ENCODE measurements at places on chromosomes 5 and 9.
A peak's percentile ranks its signal among the peaks of the same experiment; 100 is the strongest.

- peak; percentile 18 for DNase-seq
Measured at GRCh38 chr9:101727612-101728524, 10.6 kb downstream of the GRIN3A start.

GRCh38 chr5:159337016-159337955, 7.0 kb upstream of the IL12B start:
- peak; percentile 93 for DNase-seq

- peak; percentile 63 for DNase-seq
Measured at GRCh38 chr5:62395210-62395950, 8.3 kb downstream of the DIMT1 start.

GRCh38 chr9:134441227-134442084, 115.2 kb downstream of the RXRA start:
- no peak for DNase-seq

DNA sequence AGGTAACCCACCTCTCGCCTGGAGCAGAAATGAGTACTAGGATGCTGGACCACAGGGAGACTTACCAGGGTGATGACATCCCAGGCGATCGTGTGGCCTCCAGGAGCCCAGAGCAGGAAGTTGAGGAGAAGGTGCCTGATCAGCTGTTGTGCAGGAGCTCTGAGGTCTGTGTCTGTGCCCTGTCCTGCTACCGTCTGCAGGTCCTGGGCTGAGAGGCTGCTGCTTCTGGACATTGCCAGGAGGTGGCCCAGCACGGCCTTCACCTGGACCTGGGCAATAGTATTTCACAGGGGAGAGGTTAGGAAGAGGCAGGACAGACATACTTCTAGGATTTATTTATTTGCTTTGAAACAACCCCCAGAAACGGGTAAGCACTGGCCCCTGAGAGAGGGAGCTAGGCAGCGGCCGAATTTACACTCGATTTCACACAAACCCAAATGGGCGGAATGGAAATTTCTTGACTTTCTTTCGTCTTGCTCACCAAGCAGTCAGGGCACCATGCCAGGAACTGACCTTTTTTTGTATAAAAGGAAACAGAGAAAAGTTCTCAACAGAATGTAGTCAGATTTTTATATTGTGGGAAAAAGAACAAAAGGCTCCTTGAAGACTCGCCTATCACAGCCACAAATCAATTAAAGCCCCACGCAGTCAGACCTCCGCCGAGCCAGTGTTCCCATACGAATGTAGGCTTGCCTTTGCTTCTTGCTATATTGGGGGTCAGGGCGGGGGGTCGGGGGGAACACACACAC, 210.3 kb downstream of the FANCC start:
- peak; percentile 81 for DNase-seq

GRCh38 chr9:135582541-135582940, 21.0 kb downstream of the PAEP start:
- no peak for DNase-seq

- no peak for DNase-seq
Measured at GRCh38 chr5:170715141-170715540, 68.4 kb upstream of the GABRP start.

DNA sequence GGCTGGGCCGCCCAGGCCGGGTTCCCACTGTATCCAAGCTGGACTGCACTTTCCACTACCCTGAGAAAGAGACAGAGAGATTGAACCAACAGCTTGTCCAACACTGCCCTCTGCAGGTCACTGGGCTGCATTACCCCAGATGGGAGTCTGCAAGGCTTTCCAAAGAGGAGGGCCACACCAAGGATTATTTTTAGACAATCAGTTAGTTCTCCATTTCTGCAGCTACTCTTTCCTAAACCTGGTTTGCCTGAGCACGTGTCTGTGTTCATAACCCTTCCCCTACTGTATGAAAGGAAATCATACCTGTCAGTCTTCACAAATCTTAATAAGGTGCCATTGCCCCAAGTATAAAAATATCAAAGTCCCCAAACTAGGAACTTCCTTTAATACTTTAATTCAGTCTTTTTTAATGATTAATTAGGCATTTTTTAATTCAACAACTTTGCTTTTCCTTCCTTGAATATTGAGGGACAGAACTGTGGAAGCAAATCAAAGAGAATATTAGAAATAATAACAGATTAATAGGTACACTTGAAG, 13.4 kb upstream of the FGF1 start:
- DNase-seq: peak; percentile 78

DNA sequence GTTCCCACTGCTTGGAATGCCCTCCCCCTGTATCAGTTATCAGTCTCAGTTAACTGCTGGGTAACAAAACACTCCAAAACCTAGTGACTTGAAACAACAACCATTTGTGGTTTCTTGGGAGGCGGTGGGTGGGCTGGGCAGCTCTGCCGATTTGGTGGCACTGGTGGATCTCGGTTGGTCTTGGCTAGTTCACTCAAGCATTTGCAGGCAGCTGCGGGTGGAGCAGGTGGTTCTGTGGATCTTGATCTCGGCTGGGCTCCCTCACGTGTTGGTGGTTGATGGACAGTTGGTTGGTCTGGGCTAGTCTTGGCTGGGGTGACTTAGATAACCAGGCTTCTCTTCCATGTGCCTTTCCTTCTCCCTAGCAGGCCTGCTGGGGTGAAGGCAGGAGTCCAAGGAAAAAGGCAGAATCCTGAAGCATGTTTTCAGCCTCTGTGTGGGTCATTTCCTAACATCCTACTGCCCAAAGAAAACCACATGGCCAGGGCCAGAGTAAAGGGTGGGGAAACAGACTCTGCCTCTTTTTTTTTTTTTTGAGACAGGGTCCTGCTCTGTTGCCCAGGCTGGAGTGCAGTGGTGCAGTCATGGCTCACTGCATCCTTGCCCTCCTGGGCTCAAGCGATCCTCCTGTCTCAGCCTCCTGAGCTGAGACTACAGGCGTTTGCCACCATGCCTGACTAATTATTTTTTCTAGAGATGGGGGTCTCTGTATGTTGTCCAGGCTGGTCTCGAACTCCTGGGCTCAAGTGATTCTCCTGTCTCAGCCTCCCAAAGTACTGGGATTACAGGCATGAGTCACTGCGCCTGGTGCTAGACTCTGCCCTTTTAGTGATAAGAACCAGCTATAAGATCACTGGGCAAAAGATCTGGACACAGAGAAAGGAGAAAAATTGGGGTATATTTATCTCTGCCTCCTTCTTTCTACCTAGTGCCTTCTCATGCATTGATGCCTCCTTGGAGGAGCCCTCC, 183.7 kb downstream of the RGS3 start:
- no peak for DNase-seq

DNA sequence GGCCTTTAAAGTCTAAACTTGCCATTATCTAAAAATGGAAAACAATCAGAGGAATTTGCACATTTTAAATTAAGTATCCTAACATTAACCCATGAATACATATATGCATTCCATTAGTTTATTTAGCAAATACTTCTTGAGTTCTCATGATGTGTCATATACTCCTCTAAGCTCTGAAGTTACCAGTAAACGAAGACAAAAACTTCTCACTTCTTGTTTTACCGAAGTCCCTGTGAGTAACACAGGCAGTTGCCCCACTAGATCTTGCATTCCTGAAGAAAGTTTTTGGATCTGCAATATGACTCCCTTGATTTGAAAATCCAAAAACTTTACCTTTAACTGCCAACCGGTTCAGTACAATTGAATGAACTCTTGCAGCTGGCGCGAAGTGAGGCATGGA, 439.0 kb upstream of the MPDZ start:
- DNase-seq: peak; percentile 72

DNA sequence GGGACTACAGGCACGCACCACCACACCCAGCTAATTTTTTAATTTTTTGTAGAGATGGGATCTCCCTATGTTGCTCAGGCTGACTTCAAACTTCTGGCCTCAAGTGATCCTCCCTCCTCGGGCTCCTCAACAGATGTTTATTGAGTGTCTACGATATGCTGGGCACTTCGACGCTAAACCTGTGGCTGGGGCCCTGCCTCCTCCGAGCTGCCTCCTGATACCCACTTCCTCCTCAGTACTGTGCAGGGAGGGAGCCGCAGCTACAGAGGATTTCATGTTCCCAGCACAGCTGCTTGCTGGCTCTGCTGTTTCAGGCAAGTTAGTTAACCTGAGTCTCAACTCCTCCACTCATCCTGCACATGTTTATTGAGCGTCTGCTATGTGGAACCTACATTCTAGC, 9.6 kb downstream of the AIF1L start:
- DNase-seq: no peak

DNA sequence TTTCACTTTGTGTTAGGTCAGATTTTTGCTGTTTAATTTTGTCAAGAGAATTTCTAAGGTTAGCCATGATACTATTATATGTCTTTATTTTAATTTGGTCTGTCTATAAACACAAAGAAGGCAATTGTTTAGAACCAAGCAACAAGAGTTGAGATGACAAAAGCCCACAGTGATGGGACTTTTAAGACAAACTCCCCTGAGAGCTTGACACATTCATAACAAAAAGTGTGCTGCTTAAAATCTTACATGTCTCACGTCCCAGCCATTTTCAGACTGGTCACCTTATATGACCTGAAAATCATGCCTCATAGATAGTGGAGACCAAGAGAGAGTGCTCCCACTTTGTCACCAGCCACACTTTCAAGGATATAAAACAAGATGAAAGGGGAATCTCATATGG, 21.6 kb upstream of the NNT start:
- no peak for DNase-seq

DNA sequence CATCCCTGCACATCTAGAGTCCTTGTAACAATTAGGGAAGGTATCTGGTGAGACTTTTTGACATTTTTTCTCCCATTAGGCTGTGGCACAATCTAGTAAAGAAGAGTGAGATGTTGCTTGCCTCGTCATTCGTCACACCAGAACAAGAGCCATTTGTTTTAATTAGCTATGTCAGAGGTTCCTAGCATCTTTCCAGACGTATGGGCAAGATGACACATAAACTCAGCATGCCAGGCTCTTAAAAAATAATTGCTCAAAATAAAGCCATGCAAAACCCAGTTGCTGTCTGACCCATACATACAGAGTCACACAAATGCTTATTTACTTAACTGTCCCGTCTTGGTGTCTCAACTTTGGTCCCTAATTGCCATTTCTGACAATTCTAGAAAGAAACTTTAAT, 125.9 kb downstream of the TRPM3 start:
- no peak for DNase-seq

DNA sequence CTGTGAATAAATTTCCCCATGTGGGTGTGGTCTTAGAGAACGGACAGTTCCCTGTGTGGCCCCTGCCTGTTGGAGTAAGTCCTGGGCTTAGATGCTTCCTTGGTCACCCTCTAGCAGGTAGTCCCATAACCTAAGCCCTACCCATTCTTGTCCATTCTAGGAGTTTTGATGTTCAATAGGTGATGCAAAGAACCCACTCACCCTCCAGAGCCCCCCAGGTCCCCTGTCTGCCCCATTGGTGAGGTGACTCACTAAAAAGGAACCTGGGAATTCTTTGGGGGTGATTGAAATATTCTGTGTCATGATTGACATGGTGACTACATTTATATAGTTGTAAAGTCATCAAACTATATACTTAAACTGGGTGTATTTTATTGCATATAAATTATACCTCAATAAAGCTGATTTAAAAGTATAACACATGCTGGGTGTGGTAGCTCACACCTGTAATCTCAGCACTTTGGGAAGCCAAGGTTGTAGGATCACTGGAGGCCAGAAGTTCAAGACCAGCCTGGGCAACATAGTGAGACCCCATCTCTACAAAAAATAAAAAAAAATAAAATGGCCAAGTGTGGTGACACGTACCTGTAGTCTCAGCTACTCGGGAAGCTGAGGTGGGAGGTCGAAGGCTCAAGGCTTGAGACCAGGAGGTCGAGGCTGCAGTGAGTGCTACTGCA, 20.8 kb upstream of the GTF3C5 start:
- DNase-seq: no peak

GRCh38 chr5:34722183-34722582, 66.1 kb downstream of the RAI14 start:
- DNase-seq: no peak

DNA sequence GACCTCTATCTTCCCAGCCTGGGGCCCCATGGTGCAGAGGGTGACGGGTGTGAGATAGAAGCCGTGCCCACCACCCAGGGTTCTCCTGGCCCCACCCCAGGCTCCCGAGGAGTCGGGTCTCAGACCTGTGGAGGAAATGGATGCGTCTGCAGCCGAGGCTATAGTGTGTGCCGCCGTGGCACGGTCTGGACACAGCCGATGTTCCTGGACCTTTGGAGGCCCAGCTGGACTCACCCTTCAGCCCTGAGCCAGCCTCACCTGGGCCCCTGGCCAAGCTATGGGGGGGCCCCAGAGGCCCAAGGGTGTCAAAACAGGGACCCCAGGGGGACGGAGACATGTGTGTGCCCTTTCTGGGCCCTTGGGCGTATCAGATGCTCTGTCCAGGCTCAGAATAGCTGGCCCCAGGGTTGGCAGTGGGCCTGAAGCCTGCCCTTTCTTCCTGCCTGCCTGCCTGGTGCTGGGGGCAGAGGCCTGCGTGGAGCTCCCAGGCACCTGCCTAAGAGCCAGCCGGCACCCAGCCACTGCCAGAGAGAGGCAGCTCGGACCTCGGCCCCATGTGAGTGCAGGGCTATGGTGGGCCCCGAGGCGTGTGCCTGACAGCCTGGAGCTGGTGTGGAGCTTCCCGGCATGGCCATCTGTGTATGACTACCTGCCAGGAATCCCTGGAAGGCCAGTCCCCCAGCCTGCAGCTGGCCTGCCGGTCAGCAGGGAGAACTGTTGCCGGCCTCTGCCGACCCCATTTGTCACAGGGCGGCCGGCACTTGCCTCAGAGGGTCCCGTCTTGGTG, 41.8 kb downstream of the KCNT1 start:
- no peak for DNase-seq

DNA sequence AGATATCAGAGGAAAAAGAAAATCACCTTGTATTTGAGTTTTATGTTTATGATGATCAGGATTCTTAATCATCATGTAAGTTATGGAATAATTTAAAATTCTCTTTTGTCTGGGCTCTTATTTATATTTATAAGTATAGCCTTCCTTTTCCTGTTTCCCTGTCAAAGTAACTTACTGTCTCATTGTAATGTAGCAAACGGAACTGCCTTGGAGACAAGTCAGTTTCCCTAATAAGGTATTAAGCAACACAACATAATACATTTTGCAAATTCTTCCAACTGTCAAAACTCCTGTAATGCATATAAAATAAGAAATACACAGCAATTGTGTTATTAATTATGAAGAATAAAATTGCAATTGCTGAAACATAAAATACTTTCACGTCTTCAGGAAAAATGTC, 463.2 kb downstream of the MAT2B start:
- DNase-seq: no peak

- no peak for DNase-seq
Measured at GRCh38 chr5:74441616-74442015, 198.9 kb downstream of the ENC1 start.

GRCh38 chr9:121613009-121613752, 38.3 kb upstream of the DAB2IP start:
- no peak for DNase-seq

GRCh38 chr5:66646570-66646969, 50.4 kb downstream of the MAST4 start:
- no peak for DNase-seq

- no peak for DNase-seq
Measured at GRCh38 chr9:95953986-95954385, 78.5 kb downstream of the ERCC6L2 start.

GRCh38 chr9:5843794-5844471, 11.0 kb upstream of the ERMP1 start:
- DNase-seq: peak; percentile 64
